ENCODE measurements at places on chromosomes 2 and 18.

- no peak for DNase-seq
These were observed 28.9 kb upstream of the SEMA4C start for GRCh38 chr2:96898641-96899412.

- peak; percentile 79 for DNase-seq
These were observed 144.9 kb upstream of the LHCGR start for GRCh38 chr2:48900321-48901014.

- no peak for DNase-seq
These were observed 2.0 kb downstream of the ZNF638 start for GRCh38 chr2:71333619-71334018.

DNA sequence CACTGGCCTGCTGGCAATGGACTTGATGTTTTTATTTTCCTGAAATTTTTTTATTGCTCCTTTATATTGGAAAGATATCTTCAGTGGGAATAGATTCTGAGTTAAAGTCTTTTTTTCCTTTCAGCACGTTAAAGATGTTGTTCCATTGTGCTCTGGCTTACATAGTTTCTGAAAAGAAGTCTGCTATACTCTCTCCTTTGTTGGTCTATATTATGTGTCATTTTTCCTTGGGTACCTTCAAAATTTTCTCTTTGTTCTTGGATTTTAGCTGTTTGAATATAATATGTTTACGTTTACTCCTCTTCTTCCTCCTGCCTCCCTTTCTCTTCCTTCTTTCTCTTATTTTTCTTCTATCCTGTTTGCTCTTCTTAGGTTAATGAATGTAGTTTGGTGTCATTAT lies 105.5 kb downstream of the CAPN13 start:
- DNase-seq = no peak

- no peak for DNase-seq
These were observed 48.7 kb downstream of the C1QL2 start for GRCh38 chr2:119109866-119110265.

- DNase-seq = no peak
These were observed 2.5 kb downstream of the CABLES1 start for GRCh38 chr18:23137788-23138216.

DNA sequence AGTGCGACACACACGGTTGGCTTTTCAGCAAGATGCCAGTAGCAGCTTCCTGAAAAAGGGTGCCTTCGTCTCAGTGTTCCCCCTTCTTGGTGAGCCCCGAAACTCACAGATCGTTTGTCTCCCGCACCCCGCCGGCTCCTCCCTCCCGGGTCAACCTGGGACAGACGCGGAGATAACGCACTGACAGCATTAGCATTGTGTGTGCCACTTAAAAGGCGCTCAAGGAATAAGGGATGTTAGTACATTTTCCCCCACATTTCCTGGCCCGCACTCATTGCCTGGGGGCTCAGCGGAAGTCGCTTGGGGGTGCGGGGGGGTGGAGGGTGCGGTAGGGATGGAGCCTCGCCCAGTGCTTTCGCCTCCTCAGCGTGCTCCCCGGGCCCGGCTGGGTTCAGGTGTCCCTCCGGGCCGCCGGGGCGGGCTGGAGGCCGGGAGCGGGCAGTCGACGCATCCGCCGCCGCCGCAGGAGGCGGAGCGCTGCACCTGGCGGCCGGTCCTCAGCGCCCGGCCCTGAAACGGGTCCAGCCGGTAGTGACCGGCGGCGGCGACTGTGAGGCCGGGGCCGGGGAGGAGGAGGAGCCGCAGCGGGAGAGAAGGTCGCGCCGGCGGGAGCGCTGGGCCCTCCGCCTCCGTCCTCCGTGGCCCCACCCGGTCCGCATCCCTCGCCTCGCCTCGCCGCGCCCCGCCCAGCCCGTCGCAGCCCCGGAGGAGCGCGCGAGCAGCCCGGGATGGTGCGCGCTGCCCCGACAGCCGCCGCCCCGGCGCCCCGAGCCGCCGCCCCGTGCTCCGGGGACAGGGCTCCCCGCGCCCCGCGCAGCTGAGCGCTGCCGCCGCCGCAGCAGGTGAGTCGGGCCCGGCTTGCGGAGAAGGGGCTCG lies at the start of gene MFSD6:
Gene MFSD6 (plus strand): TSS at position 694 of the 876 bp plus-strand sequence. CDS start 27,675 bp downstream, outside the sequence.
- no peak for DNase-seq

- DNase-seq = no peak
These were observed 68.9 kb downstream of the USP40 start for GRCh38 chr2:233497692-233498091.

- DNase-seq = no peak
These were observed 90.9 kb downstream of the MALT1 start for GRCh38 chr18:58761970-58762780.

DNA sequence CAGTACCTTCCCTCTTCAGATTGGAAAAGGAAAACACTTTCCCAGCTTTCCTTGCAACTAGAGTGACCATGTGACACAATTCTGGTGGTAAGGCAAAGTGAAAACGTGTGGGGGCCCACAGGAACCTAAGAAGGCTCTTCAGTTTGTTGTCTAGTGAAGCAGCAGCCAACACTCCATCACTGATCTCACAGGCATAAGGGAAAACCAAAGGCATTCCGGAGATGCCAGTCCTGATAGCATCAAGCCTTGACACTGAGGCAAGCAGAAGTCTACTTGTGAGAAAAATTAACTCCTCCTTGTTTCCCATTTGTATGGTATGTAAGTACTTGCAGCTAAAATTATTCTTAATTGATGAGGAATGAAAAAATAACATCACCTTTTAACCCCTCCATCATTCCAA lies 88.3 kb downstream of the ETAA1 start:
- DNase-seq = no peak

- DNase-seq = no peak
These were observed 124.9 kb downstream of the CSRNP3 start for GRCh38 chr2:165594231-165594934.

DNA sequence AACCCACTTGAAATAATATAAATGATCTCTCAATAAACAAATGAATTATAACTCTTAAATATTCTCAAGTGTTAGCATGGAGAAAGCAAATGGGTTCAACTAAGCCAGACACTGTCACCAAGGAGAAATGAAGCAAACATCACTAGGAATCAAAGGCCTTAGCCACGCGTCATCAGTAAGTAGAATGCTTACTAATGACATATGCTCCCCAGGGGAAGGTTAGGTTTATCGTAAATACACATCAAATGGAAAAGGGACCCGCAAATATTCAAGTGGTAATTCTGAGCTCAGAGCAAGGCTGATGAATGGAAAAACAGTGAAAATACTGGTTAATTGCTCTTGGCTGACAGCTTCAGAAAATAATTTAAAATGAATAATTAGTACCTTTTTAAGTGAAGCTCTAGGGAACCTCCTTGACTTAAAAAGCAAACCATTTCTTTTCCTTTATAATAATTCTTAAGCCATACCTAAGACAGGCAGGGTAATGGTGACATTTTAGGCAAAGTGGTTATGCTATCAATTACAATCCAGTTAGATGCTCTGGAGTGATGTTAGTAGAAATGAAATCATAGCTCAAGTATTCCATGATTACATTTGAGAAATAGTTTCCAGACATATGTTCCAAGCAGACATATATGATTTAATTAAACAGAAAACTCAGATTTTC lies 101.5 kb downstream of the ALPK2 start:
- no peak for DNase-seq

DNA sequence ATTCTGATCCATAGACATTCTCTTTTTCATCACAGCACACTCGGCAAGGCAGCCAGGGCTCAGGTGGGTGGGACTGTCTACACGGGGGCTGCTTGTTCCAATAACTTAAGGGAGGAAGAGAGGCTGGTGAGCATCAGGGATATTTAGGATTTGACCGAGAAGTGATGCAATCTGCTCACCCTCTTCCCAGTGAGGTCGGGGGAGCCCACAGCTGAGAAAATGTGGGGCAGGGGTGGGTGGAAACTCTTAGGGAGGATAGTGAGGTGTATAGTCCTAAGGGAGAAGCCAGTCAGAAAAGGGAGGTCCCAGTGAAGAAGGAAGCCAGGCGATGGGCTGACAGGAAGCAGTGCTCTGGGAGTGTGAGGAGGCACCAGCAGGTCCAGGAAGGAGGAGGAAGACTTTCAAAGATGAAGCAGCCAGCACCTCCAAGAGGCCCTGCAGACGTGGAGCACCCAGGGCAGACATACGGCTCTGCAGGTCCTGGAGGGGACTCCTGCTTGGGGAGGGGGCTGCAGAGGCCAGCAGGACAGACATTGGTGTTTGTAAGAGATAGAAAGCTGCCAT lies 76.8 kb downstream of the GYPC start:
- no peak for DNase-seq

DNA sequence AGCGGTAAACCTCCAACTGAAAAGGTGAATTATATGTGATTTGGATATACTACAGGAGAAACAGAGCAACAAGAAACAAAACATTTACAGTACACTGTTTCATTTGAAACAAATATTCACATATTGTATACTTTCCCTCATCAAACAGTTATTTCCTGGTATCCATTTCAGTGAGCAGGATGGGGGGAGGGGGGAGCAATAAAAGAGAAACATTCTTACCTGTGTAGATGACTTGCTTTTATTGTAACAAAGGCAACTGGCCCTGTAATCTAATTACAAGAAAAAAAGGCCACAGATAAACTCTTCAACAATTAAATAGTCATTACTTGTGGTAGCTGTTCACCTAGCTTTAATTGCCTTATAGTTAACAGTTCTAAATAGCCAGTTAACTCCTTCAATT lies 3.9 kb upstream of the PPP1CB start:
- no peak for DNase-seq

DNA sequence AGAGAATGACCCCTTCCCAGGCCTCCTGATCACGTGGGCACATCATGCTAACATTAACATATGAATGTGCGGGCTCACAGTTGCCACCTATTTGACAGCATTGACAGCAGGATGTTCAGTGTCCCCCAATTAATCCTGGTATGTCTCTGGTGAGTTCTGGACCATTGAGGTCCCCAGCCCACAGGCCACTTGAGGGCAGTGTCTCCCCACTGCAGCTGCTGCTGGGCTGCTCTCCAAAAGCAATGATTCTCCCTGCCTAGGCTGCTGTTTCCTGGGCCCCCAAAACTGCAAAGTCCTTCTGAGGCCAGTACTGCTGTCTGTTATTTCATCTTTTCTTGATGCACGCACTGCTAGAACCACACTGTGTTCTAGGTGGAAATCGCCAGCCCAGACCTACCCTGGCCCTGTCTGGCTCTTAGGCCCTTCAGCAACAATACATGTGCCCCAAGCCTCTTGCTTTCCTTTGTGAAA lies 52.7 kb upstream of the MAPK4 start:
- no peak for DNase-seq

DNA sequence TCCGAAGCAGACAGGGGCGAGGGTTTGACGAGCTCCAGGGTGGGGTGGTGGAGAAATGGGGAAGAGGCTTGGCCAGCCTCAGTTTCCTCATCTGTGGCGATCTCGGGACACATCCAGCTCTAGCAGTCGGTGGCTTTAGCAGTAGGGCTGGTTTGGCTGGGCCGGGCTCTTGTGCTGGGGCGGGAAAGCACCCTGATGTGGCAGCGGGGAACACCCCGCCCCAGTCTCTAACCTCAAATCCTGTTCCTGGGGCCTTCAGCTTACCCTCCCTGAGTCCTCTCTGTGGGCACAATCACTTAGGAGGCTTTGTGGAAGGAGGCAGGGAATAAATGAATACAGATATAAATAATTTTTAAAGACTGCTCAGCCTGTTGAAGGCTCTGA lies 26.5 kb upstream of the MCFD2 start:
- no peak for DNase-seq

GRCh38 chr18:36307513-36307912 lies 10.0 kb downstream of the FHOD3 start:
- no peak for DNase-seq

DNA sequence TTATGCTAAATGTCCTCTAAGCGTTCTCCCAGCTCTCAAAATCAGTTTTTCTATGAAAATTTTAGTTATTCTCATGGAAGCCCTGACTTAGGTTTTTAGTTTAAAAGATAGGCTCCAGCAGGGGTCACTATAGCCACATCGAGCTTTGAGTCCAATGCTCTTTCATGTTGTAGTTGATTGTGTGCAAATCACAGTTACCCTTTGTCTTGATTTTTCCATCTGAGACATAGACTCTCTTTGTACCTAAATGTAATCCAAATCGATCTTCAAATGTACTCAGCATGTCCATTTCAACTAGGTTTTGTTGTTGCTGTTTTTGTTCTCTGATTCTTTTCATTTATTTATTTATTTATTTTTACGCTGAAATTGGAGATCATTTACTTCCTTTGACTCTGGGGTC lies 26.4 kb upstream of the MSTN start:
- no peak for DNase-seq

DNA sequence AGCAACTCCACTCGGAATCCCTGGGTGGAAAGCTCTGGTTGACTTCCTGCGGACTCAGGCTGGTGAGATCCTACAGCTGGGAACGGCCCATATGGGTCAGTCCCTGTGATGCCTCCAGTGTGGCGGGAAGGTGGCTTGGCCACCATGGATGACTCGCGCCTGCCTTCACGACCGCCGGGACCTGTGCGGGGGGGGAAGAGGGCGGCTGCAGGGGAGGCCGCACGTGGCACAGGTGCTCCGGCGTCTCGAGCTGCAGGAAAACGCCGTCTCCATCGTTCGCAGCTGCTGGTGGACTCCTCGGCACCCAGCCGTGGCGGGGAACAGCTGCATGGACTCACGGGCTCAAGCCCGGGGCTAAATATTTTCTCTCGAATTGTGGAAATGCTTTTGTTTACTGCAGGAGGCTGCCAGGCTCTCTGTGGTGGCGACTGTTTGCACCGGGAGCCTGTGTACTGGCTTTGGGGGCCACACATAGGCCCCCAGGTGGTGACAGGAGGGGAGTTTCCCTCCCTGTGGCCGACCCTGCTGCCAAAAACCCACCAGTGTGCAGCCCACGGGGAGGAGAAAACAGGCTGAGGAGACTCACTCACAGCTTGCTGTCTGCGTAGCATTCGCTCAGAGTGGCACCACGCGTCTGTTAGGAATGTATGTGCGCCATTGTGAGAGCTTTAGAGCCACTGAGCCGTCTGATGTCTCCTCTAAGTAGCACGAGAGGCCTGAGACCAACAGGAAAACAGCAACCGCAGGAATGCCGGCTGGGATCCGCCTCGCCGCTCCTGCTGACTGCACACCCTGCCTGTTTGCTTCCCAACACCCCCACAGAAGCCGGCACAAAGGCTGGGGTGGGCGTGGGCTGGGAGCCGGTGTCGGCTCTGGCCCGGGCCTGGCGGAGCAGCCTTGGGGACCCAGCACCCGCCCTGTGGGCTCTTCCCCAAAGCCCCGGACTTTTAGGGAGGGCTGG lies 89.2 kb downstream of the NFATC1 start:
- DNase-seq = no peak

All from anterior cingulate cortex (tissue), 58 donors.